ENCODE measurements at places on chromosomes 12 and 14.

- DNase-seq, result no peak
These were observed 444.1 kb downstream of the DIO2 start for GRCh38 chr14:79767251-79767650.

- DNase-seq, result no peak
These were observed 52.2 kb downstream of the SSH1 start for GRCh38 chr12:108805136-108805535.

GRCh38 chr12:55925870-55926737 is 1.6 kb downstream of the PYM1 start:
- no peak for DNase-seq

GRCh38 chr14:52303236-52303635 is 10.9 kb upstream of the PTGER2 start:
- no peak for DNase-seq

- DNase-seq, result no peak
These were observed 7.8 kb upstream of the SERPINA9 start for GRCh38 chr14:94483729-94484275.

DNA sequence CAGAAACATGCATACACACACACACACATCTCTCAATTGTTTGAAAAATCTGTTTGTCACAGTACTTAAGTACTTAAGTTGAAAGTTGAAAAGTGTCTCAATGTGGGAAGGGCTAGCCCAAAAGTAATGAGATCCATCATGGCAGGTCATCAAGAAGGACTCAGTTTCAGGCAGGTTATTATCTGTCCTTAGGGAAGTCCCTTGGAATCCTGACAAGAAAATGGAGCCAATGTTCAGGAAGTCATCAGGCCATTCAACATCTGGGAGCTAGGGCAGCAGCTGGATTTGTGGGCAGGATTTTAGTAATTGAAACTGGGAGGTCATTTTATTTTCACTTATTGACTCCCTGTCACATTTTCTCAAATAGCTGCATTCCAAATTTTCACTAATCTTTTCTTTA is 56.0 kb downstream of the MSRB3 start:
- no peak for DNase-seq

- DNase-seq, result no peak
These were observed 17.4 kb downstream of the MVK start for GRCh38 chr12:109591041-109591440.

- no peak for DNase-seq
These were observed 5.4 kb downstream of the SLC15A4 start for GRCh38 chr12:128818065-128819022.

Measured in GM19239 (cell line).